Activated CD8-positive, alpha-beta memory T cell treated with anti-CD3 and anti-CD28 coated beads, Interleukin-2, amount 50 U/mL, for 4 hours (primary cell): ENCODE measurements at places on chromosomes 4 and X.

GRCh38 chr4:169640261-169640870 lies 20.0 kb downstream of the CLCN3 start:
- no peak for DNase-seq

DNA sequence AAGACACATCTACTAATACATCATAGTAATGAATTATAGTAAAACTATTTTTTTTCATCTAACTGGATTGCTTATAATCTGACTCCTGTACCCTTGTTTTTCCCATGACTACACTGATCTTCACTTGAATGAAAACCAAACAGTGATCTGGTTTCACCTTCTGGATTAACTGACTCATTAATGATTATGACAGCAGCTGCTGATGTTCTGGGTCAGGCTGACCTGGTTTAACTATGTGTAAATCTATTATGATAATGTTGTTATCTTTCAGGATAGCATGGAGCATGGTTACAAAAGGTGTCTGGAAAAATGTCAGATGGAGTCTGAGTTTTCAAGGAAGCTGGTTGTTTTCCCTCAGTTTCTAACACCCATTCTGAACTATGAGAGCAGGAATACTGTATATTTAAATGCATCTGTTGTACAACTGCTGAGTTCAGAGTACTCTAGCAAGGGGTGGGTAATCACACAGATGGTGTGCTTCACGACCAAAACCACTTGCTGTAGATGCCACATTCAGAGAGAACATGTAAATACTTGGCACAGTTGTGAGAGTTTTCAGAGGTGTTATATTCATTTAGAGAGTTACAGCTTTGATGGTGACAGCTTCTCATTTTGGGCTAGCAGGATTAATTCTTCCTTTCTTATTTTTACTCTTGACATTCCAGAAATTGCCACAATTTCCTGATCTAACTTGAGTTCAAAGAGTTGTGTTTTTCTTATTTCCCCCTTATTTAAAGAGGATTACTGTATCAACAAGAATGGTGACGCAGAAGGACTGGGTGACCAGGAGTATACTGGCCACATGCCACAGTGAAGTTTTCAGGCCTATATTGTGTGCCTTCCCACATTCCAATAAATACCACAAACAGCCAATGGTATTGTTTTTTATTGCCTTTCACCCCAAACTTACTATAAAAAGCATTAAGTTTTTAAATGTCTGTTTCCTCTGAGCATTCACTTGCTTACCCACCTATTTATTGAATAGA lies 249.7 kb upstream of the TET2 start:
- no peak for DNase-seq

DNA sequence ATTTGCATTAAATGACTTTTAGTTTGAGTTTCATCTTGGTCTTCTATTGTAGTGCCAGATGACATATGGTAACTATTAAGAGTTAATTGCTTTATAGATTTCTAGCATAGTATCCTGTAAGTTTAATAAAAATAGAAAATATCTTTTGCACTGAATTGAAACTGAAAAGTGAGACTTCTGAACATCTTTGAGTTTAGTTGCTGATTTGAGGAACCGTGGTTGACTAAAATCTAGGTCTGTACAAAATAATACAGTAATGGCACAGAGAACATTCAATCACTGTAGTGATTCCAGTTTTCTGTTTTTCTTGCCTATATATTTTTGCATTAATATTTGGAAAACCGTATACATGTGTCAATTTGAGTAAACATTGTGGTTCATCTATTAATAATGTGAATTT lies 60.7 kb downstream of the SPATA4 start:
- DNase-seq, result no peak

DNA sequence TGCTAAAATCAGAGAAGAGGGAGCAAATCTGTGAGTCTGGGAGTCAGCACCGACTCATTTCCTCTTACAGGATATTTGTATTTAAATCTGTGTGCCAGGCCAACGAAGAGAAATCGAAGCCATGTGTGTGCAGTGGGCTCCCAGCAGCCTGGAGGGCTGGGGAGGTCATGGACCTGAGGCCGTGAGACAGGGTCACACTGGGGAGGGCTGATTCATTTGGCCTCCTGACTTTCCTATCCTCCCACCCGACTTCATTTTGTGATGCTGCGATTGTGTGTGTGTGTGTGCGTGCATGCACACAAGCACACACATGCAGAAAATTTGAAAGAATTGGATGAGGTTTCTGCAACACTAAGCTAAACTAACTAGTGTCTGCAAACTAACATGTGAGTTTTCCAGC lies 48.7 kb upstream of the STX18 start:
- DNase-seq, result no peak

DNA sequence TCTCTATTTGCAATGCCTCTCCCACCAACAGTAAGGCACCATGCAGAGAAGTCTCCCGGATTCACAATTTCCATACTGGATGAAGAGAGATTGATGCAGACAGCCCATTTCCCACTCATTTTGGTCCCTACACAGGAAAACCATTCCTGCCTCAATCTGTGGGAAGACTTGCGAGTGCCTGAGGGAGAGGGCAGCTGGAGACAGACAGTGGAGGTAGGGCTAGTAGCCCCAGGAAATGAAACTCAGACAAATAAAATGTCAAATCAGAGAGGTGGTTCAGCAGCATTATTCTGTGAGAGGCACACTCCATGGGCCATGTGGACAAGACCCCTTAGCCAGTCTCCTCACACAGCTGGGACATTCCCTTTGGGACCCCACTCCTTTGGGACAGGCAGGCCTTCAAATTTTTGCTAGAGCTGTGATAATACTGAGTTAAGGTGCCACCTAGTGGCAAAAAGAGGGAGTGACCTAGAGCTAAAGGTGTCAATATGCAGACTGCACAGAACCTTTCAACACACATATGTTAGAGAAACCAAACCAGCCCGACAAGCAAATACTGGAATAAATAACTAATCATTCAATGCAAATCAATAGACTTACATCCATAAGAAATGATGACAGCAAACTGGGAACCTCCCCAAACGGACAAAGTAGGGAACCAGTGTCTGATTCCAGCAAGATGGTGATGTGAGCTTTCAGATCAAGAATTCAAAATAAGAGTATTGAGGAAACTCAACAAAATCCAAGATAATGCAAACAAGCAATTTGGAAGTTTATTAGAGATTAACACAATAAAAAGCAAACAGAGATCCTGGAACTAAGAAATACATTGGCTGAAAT lies 1865.3 kb upstream of the AGA start:
- DNase-seq, result no peak

GRCh38 chrX:130788786-130789581 lies 114.0 kb downstream of the ENOX2 start:
- no peak for DNase-seq

DNA sequence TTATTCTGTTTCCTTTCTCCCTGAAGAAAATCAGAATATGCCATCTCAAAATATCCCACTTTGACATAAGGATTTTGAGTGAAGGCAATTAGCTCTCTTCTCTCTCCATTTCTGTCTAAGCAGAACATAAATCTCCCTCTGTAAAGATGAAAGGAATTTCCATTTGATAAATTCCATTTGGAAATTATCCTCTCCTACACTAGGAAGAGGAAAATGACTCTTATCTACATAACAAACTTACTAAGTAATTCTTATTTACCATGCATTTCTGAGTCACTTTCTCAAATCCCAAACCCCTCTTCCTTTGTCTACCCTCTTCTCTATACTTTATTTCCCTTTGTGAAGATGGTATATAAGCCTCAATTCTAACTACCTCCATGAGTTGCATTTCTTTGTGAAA lies 11.4 kb downstream of the TBCK start:
- DNase-seq, result no peak

DNA sequence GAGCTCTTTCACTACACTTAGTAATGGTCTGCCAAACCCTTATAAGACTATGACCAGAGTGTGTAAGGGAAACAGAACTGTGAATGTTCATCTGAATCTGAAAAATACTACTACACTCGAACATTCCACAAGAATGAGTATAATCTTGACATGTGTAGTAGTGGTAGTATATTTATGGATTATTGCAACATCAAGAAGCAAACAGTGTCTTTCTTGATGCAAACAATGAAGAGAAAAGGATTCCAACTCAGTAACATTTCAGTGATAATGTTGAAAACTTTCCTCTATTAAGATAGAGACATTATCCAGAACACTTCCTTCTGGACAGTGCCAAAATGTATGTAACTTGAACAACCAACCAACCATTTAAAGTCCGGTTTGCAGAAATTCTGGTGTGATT lies 394.7 kb upstream of the CPEB2 start:
- DNase-seq, result no peak

DNA sequence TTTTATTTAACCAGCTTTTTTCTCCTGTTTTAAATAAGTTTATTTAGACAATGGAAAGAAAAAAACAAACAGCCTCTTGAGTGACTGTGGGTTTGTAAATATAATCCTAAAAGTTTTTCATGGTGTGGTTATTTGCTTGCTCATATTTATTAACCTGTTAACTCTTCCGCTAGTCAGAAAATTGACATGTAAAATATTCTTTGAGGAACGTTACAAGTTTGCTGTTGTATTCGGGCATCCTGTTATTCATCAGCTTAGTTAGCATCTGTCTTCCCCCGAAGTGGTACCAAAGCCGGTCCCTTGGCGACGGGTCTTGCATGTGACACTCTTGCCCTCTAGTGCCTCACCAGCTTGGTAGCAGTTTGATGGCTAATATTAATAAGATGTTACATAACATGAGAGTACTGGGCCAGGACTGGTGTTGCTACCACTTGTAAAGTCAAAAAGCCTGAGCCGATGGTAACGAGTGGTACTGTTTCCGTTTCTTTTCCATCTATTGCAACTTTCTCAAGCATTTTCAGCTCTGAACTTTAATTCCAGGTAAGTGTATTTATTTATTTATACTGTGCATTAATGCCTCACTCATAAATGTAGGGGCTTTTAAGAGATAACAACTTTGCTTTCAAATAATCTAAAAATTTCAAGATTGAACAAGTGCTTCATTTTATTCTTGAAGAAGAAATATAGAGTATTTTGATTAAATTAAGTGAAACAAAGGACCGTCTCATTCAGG lies at the start of gene NDST3:
TSS of gene NDST3 (plus strand) at position 434 of the 733 bp plus-strand sequence. CDS start 19,425 bp downstream, outside the sequence.
- no peak for DNase-seq

DNA sequence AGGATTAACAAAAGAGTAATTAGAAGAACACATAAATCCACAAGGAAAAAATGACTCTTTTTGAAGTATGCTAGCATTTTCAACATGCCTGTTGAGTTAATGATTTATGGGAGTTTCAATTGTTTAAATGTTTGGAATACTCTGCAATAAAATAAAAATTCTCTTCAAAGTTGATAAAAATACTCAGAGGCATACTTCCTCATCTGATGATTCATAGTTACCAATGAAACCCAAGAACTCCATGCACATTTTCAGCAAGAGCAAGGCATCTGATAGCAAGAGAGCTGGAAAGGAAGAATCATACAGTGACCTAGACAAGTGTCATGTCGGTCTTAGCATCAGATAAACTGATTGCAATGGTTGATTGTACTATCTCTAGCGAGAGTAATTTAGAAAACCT lies 443.7 kb upstream of the ATOH1 start:
- DNase-seq, result no peak

- no peak for DNase-seq
Measured at GRCh38 chr4:7591409-7592053, 156.8 kb upstream of the PSAPL1 start.

GRCh38 chrX:37959212-37960021 lies 46.9 kb upstream of the SYTL5 start:
- DNase-seq, result no peak

- no peak for DNase-seq
Measured at GRCh38 chrX:119389871-119390501, 9.2 kb upstream of the SLC25A43 start.
